ENCODE measurements at places on chromosomes 16 and 17. TPM values are rescaled to one million over a fixed set of nuclear protein-coding genes. Genes with fewer than 3 reads are reported as not detected.

CLEC19A gene
- not detected for total RNA-seq

- peak; percentile 56 for DNase-seq
Measured at GRCh38 chr17:79294459-79295071, 219.9 kb downstream of the ENGASE start.

DNA sequence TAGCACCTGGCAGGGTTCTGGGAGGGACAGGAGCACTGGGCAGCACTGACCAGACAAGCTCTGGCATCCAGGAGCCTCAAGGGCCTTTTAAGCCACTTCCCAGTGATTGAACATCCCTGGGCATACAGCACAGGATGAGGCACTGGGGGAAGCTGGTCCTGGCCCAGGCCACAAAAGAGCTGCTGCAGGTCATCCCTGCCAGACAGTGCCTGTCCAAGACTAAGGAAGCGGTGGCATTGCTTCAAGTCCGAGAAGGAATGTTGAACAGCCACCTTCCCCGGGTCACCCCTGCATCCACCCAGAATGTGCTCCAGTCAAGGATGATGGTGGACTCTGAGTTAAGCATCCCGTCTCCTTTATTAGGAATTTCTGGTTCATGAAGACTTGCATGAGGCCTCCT, 1.2 kb upstream of the OSBPL7 start:
- DNase-seq = no peak

DNA sequence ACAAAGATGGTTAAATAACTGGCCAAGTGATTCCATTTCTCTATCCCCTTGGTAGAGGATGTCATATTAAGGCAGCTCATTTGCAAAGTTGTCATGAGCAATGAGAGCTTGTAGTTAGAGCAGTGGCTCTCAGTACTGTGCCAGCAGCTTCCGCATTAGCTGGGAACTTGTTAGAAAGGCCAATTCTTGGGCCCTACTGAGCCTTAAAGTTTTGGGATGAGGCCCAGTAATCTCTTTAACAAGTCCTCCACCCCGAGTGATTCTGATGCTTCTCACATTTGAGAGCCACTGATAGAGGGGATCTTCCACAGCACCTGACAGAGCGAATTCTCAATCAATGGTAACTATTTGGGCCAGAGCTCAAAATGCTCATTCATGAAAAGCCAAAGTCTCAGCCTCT, 20.2 kb upstream of the CCL1 start:
- DNase-seq = no peak

GRCh38 chr16:29784901-29785500, 5.5 kb upstream of the KIF22 start:
- DNase-seq = peak; percentile 79
